Renal cortex interstitium (tissue), 15 donors: ENCODE measurements at places on chromosomes 5 and 9. TPM values are rescaled to one million over a fixed set of nuclear protein-coding genes. Genes with fewer than 3 reads are reported as not detected.

DNA sequence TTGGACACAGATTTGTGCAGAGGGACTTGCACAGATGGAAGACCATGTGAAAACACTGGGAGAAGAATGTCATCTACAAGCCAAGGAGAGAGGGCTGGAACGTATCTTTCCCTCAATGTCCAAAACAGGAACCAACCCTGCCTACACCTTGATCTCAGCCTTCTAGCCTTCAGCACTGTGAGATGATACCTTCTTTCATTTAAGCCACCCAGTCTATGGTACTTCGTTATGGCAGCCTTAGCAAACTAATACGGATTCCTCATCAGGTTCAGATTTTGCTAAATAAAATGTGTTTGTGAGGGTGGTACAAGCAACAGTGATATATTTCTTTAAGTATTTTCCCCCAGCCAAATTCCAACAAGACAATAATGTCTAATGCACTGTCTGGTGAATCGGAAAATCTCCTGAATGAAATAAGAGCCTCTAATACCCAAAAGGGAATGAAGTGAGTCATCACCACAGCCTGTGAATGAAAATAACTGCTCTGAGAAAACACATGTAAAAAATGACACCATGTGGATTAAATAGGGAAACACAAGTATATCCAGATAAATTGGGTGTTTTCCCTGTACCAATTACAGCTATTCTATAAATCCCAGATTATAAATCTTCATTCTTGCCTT is 182.8 kb upstream of the TARS1 start:
- DNase-seq: no peak

The LCN2 gene
- polyA plus RNA-seq: 1.3 TPM

- DNase-seq: peak; percentile 54
These were observed 50.5 kb upstream of the FCN1 start for GRCh38 chr9:134968011-134968822.

The SPATA31A3 gene
- not detected for polyA plus RNA-seq

- no peak for DNase-seq
These were observed 720.0 kb upstream of the ADAMTS16 start for GRCh38 chr5:4420177-4420576.

GRCh38 chr9:89318123-89319014 is at the start of gene SECISBP2:
TSS of gene SECISBP2 (plus strand) at chr9:89318500. CDS start at chr9:89318577, 77 bp downstream.
- peak; percentile 91 for DNase-seq

The ADAMTSL1 gene
- 14.2 TPM for polyA plus RNA-seq

DNA sequence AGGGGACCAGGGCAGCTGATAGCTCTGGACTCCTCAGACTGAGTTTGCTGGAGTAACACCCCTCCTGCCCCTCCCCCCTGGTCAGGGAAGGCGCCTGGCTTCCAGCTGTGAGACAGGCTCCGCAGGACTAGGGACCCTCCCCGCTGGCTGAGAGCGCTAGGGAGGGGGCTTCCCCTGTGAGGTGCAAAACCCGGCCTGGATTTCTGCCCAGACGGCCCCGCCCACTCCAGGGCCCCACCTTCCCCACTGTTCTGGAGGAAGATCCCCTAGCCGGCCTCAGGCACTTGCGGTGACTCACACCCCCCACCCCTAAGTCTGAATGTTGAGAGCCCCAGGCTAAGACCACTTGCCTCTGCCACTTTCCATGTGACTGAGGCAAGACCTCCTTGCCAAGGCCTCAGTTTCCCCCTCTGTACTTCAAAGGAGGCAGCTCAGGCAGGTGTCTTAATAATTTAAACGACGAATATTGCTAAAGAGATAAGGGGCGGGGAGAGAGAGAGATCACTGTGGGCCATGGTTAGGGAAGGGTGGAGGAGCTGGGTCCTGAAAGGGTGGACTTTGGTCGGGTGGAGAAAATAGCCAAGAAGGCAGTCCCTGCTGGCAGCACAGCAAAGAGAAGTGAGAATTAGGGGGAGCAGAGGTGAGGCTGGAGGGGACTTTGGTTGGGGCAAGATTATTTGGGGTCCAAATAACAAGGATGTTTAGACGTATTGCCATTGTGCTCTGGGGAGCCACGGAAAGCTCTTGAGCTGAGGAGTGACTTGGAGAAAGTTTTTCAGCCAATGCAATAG is 1.0 kb upstream of the DAB2IP start:
- peak; percentile 95 for DNase-seq

DNA sequence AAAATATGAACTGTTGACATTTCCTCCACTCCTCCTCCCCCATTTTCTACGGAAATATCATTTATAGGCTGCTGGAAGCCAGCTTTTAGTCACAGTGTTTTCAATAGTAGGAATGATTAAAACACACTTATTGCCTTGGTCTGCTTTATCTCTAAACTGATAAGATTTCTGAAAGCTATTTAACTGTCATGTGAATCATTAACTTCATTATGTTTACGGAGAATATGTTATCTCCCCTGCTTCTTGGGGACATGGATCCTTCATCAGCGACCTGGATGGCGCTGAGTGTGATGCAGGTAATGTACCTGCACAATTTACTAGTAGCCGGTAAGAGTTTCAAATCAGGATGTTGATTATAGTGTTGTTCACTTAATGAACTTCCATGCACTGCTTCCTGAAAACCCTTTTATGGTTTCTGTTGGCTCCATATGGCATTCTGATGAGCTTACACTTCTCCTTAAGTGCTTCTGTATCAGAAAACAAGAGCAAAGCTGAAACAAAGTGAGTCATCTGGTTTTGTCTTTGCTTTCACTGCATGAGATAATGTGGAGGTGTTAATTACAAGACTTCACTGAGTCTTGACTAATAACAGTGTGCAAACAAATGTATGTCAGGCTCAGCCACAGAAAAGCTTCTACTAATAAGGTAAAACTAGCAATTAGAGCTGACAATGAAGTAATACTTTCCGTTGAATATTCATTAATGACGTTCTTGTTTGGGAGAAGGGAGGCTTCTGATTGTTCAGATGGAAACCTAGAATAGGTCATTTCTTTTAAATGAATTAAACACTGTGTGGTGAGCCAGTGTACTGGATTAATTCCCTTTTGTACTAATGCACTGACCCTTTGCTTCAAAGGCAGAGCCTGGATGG is 162.4 kb upstream of the ZNF608 start:
- no peak for DNase-seq

GRCh38 chr9:34501889-34502425 is 20.8 kb downstream of the ENHO start:
- DNase-seq: no peak

- no peak for DNase-seq
These were observed 355.1 kb upstream of the DAB2 start for GRCh38 chr5:39779831-39780230.

DNA sequence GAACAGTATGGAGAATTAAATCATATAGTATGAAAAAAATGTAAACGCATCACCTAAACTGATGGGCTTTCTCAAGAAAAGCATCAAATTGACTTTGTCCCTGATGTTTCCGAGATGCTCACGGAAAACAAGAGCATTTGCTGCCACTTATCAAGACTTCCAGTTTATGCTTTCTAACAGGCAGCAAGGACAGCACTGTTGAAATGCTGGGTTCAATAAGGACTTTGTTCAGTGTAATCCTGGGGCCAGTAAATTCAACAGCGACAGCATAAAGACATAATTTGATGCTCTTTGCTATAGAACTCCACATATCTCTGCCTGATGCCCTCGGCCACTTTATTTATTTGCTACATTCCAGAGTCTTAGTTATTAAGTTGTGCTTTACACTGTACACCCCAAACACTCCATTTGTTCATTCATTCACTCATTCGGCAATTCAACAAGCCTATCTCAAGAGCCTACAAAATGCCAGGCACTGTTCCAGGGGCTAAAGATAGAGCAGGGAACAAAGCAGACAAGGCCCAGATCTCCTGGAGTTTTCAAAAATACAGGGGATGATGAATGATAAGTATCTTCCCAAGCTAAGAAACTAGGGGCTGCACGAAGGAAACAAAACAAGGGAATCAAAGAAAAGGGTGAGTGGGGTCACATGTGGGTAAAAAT is 294.6 kb downstream of the ZNF608 start:
- no peak for DNase-seq

The NREP gene
- 825 TPM for polyA plus RNA-seq

The SLC46A2 gene
- polyA plus RNA-seq: 0.06 TPM

DNA sequence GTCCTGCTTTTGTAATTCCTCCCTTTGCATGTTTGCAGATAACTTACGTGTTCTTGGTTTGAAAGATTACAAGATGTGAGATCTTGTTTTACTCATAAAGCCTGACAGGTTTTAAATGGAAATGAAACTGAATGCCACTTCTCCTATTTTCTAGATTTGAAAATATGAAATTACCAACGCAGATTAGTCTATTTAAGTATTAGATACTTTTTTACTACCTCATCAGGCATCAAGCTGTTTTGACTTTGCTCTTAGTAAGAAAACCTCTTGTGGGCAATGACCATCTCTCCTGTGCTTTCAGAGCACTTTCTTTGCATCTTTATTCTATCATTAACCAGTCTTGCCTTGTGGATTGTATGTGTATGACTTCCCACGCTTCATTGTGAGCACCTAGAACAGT is 3.5 kb downstream of the DMXL1 start:
- no peak for DNase-seq

The ZMYND19 gene
- polyA plus RNA-seq: 20.5 TPM

The TLE1 gene
- 71.6 TPM for polyA plus RNA-seq

GRCh38 chr5:161399996-161400562 is 146.4 kb downstream of the GABRB2 start:
- no peak for DNase-seq

DNA sequence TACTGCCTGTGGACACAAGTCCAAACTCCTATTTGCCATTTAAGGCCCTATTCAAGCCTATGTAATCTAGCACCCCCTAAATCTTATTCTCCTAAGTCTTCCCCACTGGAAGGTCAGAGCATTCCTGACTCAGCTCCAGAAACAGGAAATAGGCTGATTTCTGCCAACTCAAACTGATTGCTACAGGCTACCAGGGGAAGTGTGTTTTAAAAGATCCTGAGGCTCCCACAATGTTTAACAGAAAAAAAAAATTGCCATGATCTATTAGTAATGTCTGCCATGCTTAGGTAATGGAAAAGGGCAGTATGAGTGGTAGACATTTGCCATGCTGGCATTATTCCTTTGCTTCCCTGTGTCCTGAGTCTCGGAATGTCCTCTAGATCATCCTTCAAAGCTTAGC is 65.8 kb upstream of the BRINP1 start:
- no peak for DNase-seq

DNA sequence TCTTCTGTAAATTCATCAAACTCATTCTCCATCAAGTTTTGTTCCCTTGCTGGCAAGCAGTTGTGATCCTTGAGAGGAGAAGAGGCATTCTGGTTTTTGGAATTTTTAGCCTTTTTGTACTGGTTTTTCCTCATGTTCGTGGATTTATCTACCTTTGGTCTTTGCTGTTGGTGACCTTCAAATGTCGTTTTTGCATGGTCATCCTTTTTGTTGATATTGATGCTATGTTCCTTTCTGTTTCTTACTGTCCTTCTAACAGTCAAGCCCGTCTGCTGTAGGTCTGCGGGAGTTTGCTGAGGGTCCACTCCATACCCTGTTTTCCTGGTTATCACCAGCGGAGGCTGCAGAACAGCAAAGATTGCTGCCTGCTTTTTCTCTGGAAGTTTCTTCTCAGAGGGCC is 140.9 kb downstream of the RPS23 start:
- no peak for DNase-seq

GRCh38 chr5:153520137-153520536 is 29.7 kb downstream of the GRIA1 start:
- no peak for DNase-seq

DNA sequence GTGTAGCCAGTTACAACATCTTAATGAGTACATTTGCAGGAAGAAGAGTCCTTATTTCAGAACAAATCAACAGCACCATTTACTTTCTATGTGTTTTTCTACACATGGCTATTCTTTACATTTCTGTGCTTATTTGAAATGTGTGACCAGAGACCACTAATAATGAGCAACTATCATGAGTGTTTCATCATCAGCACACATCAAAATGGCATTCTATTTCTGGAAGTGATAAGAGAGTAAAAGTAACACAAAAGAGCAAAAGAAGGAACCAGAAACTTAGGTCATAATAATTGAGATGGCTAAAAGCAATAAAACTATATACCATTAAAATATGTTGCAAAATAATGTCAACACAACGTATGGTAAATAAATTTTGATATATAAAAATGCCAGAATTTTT is 159.7 kb downstream of the PBX3 start:
- no peak for DNase-seq

DNA sequence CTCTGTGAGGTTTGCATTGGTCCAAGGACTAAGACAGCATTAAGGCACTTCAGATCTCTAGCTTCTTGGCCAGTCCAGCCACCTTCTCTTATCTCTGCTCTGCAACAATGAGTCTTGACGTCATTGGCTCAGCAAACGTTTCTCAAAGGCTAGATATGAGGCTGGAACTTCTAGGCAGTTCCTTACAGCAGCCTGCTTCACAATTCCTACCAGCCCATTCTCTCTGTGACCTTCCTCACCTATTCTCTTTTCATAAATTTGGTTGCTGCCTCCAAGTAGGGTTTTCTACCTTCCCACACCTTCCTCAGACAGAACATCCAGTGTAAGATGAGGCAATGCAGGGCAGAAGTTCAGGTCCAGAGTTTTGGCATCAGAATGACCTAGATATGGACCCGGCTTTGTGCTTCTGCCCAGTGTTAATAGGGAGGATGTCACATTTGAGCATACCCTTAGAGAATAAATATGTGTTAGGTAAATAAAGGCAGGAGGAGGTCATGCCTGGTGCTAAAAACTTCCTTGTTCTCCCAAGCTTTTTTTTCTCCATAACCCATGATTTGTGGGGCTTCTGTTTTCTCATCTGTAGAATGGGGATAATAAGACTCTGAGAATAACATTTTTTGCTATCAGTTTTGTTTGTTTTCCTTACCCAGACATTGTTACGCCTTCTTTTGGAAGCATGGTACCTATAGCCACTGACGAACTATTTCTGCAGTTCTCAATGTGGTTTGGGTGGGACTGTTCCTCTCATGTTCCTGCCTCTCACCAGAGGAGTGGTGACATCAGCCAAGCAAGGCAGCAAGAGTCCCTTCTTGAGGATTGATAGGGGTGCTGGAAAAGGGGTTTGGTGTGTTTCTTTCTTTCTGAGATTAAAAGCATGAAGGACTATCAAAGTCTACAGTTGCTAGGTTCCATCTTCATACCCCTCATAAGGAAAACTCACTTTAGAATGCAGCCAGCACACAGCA is 220.6 kb upstream of the TRIM32 start:
- DNase-seq: no peak

- DNase-seq: no peak
These were observed 178.3 kb downstream of the CAVIN4 start for GRCh38 chr9:100756217-100756616.

DNA sequence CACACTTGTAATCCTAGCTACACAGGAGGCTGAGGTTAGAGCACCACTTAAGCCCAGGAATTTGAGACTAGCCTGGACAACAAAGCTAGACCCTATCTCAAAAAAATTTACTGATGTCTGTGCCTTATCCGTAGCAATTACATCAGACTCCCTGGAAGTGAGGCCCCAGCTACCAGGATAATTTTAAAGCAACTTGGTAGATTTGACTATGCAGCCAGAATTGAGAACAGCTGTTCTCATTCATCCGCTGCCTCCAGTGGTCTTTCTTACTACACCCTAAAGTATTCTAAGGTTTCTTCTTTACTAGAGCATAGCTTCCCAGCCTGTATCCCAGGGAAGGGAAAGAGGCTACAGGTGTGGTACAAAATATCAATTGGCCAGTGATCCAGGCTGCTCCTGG is 20.4 kb upstream of the C9orf152 start:
- DNase-seq: no peak

The RFESD gene
- polyA plus RNA-seq: 5.8 TPM

- DNase-seq: no peak
These were observed 1352.2 kb upstream of the ACO1 start for GRCh38 chr9:31032206-31032605.

The PRR16 gene
- 3.0 TPM for polyA plus RNA-seq
